Activated CD4-positive, alpha-beta T cell treated with anti-CD3 and anti-CD28 coated beads, Interleukin-2, amount 50 U/mL, for 1 hour (primary cell): ENCODE measurements at places on chromosomes 7 and 10.

GRCh38 chr10:125521721-125522680 is 161.0 kb downstream of the TEX36 start:
- DNase-seq = no peak

DNA sequence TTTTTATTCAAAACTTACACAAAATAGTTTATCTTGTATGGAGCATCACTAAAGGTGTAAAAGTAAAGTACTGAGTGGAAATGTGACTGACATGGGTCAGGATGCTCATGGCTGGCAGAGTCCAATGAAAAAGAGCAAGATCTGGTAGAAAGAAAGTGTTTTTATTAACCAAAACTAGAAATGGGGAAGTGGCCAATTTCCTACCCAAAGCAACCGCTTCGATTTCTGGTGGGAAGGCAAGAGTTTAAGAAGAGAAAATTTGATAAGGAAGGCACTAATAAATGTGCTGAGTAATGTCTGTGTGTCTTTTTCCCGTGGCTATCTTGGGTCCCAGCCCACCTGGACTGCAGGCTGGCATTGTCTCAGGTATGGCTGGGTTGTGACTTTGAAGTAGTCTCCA is 277.7 kb downstream of the ANKRD7 start:
- no peak for DNase-seq

- no peak for DNase-seq
Measured at GRCh38 chr7:118153551-118154177, 30.3 kb upstream of the LSM8 start.

DNA sequence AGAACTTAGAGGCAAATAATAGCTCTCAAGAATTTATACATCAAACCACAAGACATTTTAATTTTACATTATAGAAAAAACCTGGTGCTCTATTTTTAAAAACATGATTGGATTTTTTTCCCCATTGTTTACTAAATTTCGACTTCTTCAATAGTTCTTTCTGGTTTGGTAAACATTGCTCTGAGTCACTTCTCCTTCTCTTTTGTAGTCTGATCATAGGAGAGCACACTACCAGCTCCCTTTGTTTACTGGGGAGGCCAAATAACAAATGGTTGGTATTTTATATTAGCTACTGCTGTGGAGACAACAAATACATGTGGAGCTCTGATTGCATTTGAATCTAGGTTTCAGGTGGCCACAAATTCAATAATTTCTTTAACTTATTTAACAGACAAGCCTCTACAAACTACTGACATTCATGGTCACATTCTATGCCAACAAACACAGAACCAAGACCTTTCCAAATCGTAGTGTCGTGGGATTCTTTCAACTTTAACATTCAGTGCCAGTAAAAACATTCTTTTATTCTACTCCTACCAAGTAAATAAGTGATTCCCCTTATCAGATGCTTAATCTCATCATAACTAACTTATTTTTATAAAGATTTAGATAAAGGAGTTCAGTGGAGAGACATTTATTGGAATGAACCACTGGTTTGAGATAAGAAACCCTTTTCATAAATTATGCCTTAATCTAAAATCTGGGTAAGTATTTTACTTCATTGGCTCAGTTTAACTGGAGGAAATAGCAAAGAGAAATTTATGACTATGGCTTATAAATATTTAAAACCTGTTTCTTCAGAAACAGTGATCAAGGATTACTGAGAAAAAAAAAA is 17.7 kb upstream of the FXYD4 start:
- DNase-seq = no peak

DNA sequence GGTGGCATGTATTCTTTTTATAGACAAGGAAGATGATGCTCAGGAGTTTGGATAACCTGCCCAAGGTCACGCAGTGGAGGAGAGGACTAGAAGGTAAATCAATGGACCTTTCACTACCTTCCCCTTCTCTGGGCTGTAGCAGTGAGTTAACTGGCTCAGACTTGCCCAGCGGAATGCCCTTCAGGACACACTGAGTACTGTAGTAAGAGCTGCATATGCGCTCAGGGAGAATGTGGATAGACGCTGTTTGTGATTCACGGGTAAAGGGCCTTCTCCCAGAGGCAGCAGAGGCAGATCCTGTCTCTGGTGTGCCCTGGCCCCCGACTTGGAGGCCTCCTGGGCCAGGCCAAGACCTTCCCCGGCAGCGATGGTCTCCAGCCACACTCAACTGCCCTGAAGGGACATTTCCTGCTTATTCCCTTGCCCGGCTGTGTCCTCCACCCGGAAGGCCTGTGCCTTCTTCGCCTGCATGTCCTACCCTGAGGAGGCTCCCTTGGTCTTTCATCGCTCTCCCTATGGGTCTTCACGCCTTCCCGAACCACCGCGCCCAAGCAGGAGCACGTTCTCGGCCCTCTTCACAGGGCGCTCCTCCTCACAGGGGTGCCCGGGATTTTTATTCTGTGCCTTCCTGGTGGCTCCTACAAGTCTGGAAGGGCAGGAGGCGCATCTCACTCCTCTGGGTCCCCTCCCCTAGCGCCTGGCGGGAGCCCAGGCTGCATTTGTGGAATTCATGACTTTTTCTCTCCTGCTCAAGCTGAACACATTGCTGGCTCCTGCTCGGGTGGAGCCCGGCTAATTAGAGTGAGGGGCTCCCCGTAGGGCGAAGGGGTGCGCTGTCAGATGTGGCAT is 1.8 kb upstream of the IKZF1 start:
- DNase-seq = no peak

GRCh38 chr7:151494298-151495284 is 25.1 kb downstream of the RHEB start:
- DNase-seq = no peak

DNA sequence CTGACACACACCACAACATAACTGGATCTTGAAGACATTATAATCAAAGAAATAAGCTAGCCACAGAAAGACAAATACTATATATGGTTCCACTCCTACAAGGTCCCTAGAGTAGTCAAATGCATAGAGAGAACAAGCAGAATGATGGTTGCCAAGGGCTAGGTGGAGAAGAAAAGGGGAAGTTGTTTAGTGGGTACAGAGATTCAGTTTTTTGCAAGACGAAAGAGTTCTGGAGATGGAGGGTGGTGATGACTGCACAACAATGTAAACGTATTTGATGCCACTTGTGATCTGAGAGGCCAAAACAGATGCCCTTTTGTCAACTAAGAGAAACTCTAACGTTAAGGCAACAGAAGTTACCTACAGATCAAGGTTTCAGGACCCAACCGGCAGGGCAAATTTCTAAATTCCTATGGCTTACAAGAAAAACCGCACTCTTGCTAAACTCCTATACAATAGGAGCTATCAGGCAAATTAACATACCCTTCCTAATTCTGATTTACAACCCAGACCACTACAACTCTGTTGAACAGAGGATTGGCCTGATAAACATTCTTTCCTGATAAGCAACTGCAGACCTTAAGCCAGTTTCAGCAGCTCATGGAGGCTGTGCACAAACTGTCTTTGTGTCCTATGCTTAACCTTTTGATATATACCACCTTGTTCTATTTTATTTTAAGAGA is 69.0 kb downstream of the FAM107B start:
- DNase-seq = no peak

DNA sequence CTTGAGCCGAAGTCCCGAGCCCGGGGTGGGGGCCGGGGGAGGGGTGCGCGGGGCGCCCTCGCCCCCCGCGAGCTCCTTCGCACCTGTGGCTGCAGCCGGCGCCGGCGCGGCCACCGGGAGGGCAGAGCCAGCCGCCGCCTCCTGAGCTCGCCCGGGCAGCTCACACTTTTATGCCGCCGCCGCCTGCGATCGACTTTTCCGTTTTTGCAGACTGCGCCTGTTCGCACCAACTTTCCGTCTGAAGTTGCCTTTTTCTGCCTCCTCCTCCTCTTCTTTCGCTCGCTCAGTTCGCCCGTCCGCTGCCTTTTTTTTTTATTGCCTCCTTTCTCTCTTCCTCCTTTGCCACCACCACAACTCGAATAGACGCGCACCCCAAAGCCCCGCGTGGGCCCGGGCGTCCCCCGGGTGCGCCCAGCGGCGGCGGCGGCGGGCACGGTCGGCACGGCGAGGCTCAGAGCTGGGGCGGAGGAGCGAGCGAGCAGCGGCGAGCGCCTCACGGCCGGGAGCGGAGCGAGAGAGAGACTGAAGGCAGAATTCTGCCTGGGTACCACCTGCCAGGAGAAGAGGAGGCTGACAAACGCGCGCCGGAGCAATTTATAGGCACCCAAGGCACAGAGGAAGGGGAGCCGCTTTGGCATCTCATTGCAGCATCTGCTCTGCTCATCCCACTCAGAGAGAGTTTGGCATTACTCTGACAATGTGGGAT is at the start of gene C1QL3:
TSS of gene C1QL3 (minus strand) at position 569 of the 706 bp plus-strand sequence. CDS start 814 bp downstream, outside the sequence.
- peak; percentile 4 for DNase-seq

- DNase-seq = no peak
Measured at GRCh38 chr10:34912771-34913170, 97.7 kb upstream of the PARD3 start.

DNA sequence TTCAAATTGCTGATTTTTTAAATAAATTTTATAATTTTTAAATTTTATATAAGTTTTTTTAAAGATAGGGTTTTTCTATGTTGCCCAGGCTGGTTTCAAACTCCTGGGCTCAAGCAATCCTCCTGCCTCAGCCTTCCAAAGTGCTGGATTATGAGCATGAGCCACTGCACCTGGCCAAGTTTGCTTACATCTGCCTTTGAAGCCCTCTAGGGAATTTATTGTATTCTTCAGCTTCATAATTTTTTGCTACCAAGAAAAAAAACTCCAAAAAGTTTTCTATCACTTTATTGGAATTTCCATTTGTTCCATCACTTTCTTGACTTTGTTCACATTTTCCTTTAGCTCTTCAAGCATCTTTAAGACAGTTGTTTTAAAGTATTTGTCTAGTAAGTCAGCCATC is 3.8 kb upstream of the POLD2 start:
- no peak for DNase-seq

DNA sequence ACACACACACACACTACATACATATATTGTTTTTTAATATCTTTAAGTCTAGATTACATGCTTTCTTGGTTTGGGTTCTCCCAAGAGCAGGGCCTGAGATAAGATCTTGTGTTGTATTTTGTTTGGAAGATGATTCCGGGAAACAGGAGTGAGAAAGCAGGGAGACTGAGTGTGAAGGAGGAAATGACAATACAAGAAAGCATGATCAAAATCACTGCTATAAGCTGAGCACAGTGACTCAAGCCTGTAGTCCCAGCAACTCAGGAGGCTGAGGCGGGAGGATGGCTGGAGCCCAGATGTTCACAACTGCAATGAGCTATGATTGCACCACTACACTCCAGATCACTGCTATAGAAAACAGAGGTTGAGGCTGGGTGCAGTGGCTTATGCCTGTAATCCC is 267.6 kb downstream of the SKIDA1 start:
- DNase-seq = no peak

GRCh38 chr7:7996568-7996967 is 28.0 kb downstream of the GLCCI1 start:
- DNase-seq = no peak

- no peak for DNase-seq
Measured at GRCh38 chr7:83161899-83162401, 734 bp downstream of the PCLO start.

DNA sequence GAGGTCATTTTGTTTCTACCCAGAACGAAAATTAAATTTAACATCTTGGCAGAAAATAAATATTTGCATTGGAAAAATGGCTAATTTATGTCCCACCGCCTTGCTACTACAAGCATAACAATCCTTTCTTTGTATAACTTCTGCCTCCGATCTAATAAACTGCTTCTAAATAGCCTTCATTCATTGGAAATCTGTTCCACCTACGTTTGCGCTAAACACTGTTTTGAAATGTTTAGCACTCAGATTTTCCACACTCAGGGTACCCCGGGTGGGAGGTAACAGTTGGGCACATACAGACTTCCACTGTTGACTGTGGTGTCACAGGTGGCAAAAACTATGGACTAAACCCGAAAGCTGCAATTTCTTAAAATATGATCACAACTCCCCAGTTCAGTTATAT is 96.4 kb downstream of the FGFR2 start:
- DNase-seq = no peak

GRCh38 chr10:5711642-5712041 is 27.0 kb downstream of the TASOR2 start:
- DNase-seq = no peak

- no peak for DNase-seq
Measured at GRCh38 chr7:11830582-11831155, 1.3 kb downstream of the THSD7A start.

- no peak for DNase-seq
Measured at GRCh38 chr10:123303581-123304337, 149.6 kb downstream of the BUB3 start.

DNA sequence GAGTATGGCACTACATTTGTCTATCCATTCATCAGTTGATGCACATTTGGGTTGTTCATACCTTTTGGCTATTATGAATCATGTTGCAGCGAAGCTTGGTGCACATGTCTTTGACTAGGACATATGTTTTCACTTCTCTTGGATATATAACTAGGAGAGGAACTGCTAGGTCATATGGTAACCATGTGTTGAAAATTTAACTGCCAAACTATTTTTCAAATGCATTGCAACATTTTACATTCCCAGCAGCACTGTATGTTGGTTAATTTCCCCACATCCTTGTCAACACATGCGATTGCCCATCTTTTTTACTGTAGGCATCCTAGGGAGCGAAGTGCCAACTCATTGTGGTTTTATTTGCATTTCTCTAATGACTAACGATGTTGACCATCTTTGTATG is 183.4 kb downstream of the PRKCQ start:
- DNase-seq = no peak

DNA sequence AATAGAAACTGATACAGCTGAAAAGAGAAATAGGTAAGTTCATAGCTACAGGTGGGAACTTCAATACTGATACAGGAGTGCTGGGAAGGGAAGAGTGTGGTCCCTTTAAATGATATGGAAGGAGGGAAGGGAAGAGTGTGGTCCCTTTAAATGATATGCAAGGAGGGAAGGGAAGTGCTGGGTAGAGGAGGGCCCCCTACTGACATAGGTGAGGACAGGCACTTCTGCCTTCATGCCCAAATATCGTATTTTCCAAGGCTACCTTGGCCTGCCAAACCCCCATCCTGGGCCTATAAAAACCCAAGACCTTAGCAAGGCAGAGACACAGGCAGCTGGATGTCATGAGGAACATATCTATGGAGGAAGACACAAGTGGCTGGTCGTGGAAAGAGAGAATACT is 92.3 kb downstream of the MAGI2 start:
- no peak for DNase-seq

DNA sequence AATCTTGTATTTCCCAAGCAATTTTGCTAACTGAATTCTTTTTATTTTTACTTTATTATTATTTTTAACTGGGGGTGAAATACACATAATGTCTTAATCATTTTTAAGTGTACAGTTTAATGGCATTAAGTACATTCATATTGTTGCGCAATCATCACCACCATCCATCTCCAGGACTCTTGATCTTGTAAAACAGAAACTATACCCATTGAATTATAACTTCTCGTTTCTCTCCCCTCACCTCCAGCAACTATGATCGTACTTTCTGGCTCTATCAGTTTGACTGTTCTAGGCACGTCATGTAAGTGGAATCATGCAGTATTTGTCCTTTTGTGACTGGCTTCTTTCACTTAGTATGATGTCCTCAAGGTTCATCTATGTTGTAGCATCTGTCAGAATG is 108.8 kb downstream of the ARL5B start:
- DNase-seq = no peak

DNA sequence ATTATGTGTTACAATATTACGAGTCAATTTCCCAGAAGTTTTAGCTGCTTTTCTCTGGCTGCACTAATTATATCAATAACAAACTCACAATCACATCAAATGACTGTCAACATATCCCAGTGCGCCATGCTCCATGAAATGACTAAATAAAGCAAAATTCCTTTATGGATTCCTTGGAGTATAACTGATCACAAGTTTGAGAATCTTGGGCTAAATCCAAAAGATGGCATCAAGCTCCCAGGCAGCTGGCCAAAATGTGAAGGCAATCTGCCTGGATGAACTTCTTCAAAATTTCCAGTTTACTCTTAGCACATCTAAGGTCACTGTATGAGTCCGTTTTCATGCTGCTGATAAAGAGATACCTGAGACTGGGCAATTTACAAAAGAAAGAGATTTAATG is 210.8 kb downstream of the CCSER2 start:
- DNase-seq = no peak
